T follicular helper cell (primary cell): ENCODE measurements at places on chromosomes 12 and 14.

DNA sequence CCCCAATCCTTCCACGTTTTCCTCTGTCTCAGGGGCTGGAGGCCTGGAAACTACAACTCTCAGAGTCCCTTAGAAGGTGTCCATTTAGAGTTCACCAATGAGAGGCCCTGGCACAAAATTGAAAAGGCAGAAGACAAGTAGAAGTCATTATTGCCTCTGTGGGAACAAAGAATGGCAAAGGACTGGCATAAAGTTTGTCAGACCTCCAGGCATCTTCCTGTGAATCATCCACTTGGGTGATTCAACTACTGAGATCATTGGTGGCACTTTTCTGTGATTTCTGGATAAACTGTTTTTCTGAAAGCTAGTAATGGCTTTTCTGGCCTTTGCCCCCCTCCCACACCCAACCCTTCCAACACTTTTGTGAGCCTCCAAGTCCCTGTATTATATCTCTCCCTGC, 42.6 kb upstream of the C12orf42 start:
- DNase-seq, result no peak

GRCh38 chr14:94823556-94824341, 53.8 kb upstream of the GSC start:
- no peak for DNase-seq

- no peak for DNase-seq
These were observed 97.9 kb upstream of the SOX5 start for GRCh38 chr12:24047326-24047725.

DNA sequence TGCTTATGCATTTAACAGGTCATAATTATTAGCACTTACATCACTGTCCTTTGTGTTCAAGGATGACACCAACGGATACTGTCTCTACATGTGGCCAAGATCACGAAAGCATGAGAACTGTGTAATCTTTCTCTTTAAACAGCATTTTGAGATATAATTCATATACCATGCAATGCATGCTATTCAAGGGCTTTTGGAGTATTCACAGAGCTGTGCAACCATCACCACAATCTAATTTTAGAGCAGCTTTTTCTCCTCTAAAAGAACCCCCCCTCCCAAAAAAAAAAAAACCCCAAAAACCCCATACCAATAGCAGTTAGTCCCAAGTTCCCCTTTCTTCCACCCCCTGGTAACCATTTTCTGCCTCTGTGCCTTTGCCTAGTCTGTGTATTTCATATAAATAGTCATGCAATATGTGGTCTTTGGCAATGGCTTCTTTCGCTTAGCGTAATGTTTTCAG, 60.6 kb downstream of the SPRING1 start:
- DNase-seq, result no peak

DNA sequence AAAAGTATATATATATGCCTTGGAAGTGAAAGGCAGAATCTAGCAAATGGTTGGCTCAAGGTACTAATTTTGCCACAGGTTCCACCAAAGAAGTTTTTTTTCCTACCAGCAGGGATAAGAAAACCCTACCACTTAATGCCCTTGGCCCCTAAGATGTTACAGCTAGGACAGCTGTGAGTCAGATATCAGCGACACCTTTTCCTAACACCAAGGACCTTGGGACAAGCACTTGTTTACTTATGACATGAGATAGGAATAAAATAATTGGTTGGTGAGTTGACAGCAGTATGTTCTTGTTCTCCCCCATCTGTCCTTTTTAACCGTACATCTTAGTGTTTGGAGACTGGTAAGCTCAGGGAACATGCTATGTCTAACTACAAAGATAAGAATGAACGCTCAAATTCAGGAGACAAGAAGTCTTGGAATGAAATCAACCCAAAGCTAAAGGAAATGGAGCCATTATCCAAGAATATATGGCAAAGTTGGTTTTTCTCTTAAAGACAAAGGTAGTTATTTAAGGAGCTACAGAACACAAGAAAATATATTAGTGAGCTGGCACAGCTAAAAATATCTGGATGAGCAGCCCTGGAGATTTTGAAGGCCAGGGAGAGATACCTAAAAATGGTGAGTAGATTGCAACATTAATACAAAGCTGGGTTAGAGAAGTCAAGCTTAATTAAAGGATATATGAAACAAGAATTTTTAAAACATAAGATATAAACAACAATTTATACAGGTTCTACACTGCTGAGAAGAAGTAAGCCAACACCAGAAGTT, 126.8 kb downstream of the TMTC1 start:
- no peak for DNase-seq

DNA sequence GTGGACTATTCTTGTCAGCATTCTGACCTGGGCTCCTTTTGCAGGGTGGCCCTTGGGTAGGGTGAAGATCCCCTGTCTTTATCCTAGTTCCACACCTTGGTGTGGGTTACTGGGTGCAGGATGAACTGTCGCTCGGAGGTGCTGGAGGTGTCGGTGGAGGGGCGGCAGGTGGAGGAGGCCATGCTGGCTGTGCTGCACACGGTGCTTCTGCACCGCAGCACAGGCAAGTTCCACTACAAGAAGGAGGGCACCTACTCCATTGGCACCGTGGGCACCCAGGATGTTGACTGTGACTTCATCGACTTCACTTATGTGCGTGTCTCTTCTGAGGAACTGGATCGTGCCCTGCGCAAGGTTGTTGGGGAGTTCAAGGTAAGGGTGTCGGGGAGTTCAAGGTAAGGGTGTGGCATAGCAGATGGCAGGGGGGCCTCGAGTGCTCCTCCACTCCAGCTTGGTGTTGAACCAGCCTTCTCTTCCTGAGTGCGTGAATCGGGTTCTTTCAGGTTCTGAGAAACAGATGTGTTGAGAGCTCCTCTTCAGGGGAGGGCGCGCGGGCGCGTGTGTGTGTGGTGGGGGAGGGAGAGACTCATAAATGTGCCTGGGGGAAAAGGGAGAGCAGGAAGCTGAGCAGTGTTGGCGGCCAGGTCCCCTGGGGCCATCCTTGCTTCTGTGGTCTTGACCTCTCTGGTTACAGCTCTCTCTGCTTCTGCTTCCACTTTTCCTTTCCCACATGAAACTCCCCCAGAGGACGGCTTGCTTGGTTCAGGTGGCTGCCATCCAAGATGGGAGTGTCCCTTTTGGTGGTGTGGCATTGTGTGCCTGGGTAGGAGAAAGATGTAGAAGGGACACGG, 4.0 kb downstream of the ATG101 start:
- no peak for DNase-seq
